ENCODE measurements at places on chromosomes 1 and 21. TPM values are rescaled to one million over a fixed set of nuclear protein-coding genes. Genes with fewer than 3 reads are reported as not detected.

RNF207 gene
- 7.9 TPM for total RNA-seq

DNA sequence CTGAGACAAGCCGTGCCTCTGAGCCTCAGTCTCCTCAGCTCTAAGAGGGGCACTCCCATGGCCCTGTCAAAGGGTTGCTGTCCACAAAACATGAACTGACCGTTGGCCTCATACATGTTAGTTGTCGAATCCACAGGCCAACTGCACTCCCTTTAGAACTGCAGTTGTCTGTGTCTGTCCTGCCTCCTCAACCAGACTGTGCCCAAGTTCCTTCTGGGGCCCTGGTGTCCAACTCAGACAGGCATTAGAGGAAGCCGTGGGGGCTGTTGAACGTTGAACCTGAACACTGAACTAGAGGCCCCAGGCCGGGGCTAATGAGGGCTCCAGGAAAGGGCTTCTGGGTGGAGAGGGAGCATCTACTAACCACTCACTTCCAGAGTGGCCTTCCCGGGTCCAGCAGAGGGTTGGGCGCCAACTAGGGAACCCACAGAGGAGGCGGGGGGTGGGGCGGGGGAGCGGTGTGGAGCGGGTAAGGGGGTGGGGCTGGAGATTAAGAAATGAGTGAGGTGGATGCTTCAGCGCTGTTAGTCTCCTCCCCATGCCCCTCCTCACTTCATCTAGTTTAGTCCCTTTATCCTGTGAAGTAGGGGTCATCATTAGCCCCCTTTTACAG lies at the start of gene RAB42:
Gene RAB42, plus strand, starts transcription at position 558 of the 613 bp plus-strand sequence. CDS start 247 bp downstream, outside the sequence.
- DNase-seq = no peak

C4BPA gene
- not detected for total RNA-seq

DNA sequence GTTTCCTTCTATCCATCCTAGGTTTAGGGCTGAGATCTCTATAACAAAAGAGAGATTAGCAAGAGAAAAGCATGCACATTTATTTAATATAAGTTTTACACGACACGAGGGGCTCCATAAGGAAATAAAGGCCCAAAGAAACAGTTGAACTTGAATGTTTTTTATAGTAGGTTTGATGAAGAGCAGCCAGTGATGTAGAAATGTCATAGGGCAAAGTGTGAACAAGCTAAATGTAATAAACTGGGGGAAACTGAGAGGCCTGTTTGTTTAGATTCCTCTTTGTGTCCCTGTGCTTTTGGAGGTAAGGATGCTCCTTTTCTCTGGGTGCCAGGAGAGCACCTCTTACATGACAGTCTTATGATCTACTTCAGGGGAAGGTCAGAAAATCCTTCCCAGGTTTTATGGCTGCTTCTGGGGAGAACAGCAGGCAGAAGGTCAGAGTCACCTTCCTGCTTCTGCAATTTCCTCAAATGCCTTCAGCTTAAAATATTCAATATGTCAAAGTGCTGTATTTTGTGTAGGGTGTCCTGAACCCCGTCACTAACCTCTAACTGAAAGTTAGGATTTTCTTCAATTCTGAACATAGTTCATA lies 9.5 kb upstream of the HORMAD1 start:
- no peak for DNase-seq

LCE1C gene
- not detected for total RNA-seq

HAX1 gene
- total RNA-seq = 114 TPM
